ENCODE measurements at places on chromosomes 2 and 18.

- DNase-seq: no peak
Observed at GRCh38 chr18:23281626-23282436, 146.5 kb downstream of the CABLES1 start.

DNA sequence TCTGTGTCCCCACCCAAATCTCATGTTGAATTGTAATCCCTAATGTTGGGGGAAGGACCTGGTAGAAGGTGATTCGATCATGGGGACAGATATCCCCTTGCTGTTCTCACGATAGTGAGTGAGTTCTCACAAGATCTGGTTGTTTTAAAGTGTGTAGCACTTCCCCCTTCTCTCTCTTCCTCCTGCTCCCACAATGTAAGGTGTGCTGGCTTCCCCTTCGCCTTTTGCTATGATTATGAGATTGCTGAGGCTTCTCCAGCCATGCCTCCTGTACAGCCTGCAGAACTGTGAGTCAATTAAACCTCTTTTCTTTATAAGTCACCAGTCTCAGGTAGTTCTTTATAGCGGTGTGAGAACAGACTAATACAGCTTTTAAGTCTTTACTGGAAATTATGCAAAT, 193.3 kb upstream of the RBBP8 start:
- no peak for DNase-seq

DNA sequence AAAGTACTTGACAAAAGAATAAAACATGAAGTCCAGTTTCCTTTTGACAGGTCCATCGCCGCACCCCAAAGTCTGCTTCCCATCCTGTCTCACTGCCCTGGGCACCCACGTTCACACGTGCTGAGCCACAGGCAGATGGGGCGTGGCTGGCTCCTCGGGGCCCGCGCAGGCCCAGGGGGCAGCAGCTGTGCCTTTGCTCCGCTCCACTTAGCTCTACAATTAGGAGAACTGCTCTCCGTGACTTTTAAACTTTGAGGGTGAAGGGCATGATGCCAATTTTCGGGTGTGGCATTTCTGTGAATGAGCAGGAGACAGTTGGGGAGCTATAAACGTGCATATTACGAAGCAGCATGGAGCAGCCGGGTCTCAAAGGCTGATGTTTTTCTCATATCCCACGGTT, 152.4 kb downstream of the TDRD15 start:
- no peak for DNase-seq

DNA sequence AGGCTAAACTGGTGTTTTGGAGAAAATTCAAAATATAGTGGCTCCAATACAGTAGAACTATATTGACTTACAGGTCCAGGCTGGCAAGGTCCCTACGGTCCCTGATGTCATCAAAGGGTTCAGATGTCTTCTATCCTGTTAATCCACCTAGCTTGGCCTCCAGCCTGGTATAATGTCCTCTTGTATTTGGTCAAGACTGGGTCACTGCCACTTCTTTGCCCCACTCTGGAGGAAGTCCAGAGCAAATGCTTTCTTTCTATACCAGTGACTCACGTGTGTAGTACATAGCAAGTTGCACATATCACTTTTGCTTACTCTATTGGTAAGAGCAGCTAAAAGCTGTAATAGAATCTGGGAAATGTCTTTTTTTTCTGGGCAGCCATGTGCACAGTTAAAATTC, 80.8 kb downstream of the LCLAT1 start:
- DNase-seq: no peak

- DNase-seq: no peak
Observed at GRCh38 chr2:170530803-170531564, 184.2 kb upstream of the SP5 start.

- no peak for DNase-seq
Observed at GRCh38 chr2:213166109-213166508, 14.7 kb upstream of the IKZF2 start.

GRCh38 chr2:117940436-117940835, 73.4 kb downstream of the CCDC93 start:
- DNase-seq: no peak

GRCh38 chr2:2848621-2849333, 517.7 kb upstream of the MYT1L start:
- no peak for DNase-seq

- DNase-seq: peak; percentile 96
Observed at GRCh38 chr2:113886479-113887008, 3.3 kb upstream of the ACTR3 start.

DNA sequence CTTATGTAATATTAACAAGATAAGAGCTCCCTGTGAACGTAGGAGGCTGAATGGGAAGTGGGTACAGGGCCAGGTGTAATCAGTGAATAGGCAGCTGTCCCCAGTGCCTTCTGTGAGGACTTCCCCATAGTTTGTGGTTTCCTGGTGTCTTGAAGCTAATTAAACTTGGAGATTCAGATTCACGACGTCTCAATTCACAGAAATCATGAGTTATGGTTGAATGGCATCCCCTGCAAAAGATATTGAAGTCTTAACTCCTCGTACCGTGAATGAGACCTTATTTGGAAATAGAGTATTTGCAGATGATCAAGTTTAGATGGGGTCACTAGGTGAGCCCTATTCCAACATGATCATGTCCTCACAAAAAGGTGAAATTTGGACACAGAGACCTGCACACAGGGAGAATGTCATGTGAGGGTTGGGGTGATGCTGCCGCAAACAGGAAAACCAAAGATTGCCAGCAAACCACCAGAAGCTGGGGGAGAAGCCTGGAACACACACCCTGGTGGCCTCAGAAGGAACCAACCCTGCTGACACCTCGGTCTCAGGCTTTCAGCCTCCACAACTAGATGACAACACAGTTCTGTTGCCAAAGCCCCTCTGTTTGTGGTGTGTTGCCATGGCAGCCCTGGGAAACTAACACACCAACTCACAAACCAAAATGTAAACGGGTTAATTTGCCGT, 13.2 kb downstream of the ARL4C start:
- DNase-seq: peak; percentile 92

DNA sequence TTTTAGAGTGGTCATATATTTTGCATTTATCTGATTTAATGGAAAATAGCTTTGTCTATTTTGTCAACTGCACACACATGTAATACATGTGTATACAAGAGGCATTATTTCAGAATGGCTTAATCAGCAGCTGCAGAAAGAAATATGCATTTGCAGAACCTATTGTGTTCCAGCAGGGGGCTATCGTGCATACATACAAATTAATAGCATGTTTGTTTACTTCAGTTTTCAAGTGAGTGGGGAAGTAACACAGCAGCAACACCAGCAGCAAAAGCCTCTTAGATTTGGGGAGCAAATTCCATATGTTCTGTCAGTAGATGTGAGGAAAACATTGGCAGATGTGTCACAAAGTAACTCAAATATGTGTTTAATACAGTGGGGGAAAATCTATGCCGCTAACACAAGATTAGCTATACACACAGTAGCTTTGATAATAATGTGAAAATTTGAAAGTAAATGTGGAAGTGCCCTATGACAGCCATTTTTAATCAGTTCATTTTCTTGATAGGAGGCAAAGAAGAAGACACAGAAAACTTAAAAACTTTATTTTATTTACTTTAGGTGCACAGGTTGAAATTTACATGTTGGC, 218.1 kb downstream of the WDR7 start:
- DNase-seq: peak; percentile 89

DNA sequence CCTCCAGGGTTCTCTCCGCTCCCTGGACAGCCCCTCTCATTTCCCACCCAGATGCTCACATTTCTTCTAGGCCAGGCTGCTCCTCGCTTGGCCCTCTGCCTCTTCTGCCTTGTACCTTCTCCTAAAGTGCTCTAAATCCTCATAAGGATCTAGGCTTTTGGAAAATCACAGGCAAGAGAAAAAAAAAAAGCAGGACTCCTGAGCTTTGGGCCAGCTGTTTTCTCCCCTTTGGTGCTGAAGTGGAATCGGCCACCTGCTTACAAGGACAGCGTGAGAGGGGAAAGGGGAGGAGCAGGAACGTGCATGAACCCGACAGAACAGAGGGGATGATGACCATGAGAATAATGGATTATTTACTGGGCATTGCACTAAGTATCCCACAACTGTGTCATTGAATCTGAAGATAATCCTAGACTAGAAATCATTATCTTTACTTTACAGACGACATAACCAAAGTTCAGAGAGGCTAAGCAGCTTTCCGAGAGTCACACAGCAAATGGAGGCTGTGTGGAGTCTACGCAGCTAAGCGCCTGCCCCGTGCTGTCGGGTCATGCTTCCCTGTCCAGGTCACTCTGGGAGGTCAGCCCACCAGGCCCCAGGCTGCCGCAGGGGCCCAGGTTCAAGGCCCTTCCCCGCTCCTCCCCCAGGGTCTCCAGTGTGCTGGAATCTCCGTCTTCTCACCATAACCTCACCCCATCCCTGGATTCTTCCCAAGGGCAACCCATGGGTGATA, 141.9 kb downstream of the PXDN start:
- no peak for DNase-seq

DNA sequence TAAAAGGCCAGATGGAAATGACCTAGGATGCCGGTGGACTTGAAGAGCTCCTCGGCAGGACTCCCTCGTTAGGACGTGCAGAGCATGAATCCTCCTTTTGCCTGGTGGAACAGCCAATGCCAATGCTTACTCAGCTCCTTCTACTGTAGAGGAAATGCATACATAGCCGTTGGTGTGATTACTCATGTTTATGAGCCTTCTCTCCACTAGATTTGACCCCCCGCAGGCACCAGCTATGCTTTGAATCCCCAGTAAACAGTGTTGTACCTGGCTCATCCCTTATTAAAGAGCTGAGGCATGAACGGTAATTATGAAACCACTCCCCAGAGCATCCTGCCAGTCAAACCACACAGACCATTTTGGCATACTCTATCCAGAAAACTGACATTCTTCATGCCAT, 172.8 kb downstream of the ANTXR1 start:
- DNase-seq: peak; percentile 41

- peak; percentile 22 for DNase-seq
Observed at GRCh38 chr2:63778391-63778790, 63.3 kb upstream of the UGP2 start.

DNA sequence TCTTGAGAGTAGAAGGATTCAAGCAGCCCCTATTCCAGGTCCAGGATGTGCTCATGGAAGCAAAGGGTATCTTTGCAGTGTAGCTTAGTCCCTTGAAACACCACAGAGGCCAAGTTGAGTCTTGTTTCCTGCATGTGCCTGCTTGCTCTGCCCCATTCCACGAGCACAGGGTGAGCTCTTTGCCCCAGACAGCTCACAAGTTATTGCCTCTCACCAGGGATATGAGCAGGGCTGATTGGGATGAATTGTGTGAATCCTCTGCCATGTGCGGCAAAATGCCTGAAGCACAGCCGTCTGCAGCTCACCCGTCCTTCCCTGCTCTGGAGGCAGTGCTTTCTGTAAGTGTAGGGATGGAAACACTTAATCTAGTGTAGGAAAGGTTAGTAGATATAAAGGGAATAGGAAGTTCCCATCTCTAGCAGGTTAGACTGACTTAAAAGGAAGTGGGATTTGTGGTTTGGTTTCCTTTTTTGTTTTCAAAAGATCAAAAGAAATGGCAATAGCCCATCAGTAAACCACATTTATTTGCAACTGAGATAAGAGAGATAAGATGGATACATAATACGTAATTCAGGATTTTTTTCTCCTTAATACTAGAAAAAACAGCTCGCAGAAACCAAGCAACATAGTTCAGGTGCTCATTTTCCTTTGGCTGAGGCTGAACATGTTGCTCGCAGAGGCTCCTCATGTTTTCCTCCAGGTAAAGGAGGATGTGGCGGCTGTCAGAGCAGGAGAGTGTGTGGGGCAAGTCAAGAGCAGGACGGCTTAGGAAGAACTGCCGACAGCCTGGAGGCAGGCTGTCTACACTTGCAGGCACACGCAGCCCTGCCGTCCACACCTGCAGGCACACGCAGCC, 41.4 kb downstream of the TMEM182 start:
- no peak for DNase-seq

GRCh38 chr2:65055422-65056214, 598 bp upstream of the CEP68 start:
- DNase-seq: peak; percentile 71

DNA sequence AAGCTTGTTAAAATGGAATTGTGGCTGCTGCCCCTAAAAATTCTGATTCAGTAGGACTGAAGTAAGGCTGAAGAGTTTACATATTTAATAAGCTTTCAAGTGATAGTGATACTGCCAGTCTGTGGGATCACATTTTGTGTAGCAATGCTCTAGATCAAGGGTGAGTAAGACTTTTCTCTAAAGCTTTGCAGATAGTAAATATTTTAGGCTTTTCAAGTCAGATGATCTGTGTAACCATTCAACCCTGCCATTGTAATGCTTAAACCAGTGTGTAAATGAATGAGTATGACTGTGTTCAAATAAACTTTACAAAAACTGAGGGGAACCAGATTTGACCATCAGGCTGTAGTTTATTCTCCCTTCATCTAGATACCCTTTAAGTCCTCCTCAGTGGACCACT, 92.7 kb downstream of the PIK3C3 start:
- no peak for DNase-seq

DNA sequence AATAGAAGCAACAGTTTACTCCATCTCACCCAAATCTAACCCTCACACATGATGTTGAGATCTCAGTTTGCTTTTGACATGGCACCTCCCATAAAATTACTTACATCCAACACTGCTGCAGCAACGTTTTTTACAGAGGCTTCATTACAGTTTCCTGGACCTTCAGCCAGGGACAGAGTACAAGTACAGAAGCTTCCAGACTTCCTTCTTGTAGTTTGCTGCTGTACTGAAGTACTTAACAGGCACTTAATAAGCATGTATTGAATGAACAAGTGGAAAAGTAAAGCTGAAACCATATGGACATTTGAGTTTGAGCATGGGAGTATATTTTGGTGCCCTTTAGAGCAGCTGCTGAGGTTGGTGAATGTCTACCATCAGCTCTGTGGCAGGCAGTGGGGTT, 514.2 kb downstream of the PTPRM start:
- DNase-seq: no peak

- DNase-seq: no peak
Observed at GRCh38 chr2:82158150-82158549, 1853.6 kb upstream of the LRRTM1 start.

DNA sequence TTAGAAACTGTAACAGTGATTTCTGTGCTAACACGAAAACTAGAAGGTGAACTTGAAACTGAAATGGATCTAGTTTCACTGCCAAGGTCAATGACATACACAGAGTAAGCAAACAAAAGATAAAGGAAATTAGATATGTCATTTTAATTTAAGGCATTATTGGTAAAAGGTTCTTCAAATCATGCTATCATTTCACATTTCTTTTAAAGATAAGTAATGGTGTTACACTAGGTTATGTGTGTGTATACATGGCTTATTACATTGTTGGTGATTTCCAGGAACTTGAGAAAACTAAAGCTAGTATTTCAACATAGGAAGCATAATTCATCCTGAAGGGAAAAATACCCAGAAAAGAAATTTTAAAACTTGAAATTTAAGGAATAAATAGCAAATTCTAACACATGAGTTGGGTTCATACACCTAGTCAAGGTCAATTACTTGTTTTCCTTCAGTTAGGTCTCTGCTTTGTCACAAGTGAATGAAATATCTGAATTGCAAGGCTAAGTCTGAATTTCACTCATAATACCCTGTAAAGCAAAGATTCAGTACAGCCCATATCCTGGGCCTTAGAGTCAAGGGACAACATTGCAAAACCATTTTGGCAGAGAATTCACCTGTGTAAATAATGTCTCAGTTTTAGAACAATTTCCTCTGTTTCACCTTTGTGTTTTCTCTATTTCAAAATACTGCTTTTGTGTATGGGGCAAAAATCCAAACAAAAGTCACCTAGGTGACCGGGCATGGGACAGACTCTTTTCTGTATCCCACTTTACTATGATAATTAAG, 141.6 kb downstream of the SRBD1 start:
- no peak for DNase-seq

GRCh38 chr2:133871545-133872209, 303.4 kb upstream of the NCKAP5 start:
- no peak for DNase-seq

- DNase-seq: no peak
Observed at GRCh38 chr2:25034081-25034480, 7.8 kb upstream of the EFR3B start.

GRCh38 chr2:197207106-197207505, 103.5 kb downstream of the ANKRD44 start:
- DNase-seq: no peak

Measured in suppressor macrophage (primary cell).